NCI-H2171 (cell line): ENCODE measurements at places on chromosomes 16 and 17.

- DNase-seq = peak; percentile 61
Observed at GRCh38 chr16:82456683-82457082, 170.1 kb upstream of the CDH13 start.

GRCh38 chr17:38606646-38607611 lies 1.2 kb upstream of the SRCIN1 start:
- DNase-seq = no peak

DNA sequence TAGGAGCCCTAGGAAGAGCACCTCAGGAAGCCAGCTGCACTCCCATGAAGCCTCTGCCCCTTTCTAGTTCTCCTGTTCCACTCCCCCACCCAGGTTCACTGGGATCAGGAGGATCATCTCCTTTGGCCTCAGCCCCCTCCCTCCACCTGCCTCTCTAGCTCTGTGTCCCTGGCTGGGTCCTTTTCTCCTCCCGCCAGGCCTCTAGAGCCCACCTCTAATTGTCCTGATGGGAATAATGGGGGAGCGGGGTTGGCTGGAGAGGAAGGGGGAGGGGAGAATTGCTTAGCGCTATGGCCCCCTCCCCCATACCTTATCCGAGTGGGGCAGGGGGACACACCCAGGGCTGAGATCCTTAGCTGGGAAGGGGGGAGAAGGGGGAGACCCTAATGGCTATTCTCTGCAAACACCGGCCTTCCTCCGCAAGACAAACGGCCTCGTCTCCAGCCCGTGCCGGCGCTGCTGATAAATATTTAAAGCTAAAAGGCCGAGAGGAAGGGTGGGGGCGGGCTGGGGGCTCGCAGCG lies 997 bp downstream of the HOXB7 start:
- DNase-seq = no peak

DNA sequence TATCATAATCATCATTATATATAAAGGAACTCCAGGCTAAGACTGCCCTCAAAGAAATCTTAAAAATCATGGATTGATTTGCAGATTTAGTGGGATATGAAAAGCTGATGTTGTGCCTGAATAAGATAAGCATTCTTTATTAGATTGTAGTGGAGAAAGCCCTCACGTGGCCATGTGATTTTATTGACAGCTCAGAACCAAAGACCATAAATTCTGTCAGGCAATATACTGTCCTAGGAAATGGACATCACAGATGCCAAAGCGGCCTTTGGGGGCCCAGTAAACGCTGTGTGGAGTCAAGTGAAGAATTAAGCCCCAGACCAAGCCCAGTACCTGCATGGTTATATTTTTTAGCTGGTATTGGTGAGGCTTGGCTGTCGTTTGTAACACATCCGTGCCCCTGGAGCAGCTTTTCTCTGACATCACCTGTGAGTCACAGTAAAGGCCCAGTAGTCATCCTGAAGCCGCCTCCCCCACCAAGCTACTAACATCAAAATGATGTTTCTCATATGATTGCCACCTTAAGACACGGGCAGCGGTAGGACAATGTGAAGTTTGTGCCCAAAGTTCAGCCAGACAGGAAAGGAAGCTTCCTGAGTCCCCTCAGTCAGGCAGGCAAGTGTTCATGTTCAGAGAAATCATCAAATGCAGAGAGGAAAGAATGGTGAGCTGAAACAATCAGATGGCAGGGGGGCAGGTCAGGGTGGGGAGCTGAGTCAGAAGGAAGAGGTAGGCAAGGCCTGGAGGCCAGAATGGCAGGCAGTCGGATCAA lies 209.4 kb downstream of the IRX3 start:
- DNase-seq = no peak
